HFFc6 (cell line): ENCODE measurements at places on chromosomes 2 and 18. TPM values are rescaled to one million over a fixed set of nuclear protein-coding genes. Genes with fewer than 3 reads are reported as not detected.
A peak's percentile ranks its signal among the peaks of the same experiment; 100 is the strongest.

TBR1 gene
- 0.02 TPM in 1 of 3 replicates, not detected in the others for total RNA-seq

C2orf66 gene
- total RNA-seq, result 0.09 TPM in 1 of 3 replicates, not detected in the others

TFCP2L1 gene
- total RNA-seq, result not detected in 3 replicates

THSD7B gene
- total RNA-seq, result 0.03 to 0.25 TPM in 2 of 3 replicates, not detected in the other

LRATD1 gene
- total RNA-seq, result 0.06 TPM in 1 of 3 replicates, not detected in the others

- peak; percentile 96 for DNase-seq
Measured at GRCh38 chr18:12287684-12288402, 20.2 kb upstream of the TUBB6 start.

GRCh38 chr18:25786758-25787157, 303.7 kb downstream of the SS18 start:
- peak; percentile 85 for DNase-seq

DNA sequence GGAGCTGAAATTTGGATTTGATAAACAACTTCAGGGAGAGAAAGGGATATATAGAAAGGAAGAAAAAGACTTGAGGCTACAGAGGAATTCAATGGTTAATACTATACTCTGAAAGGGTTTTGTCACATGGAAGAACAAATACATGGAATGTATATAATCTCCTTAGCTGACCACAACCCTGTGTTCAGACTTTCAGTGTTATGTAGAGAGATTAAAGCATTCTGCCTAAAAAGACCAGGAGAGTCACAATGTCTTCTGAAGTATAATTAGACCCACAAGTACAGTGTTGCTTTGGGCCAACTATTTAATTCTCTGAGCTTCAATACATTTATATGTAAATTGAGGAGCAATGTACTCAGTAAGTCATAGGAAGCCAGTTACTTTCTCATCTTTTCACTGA, 123.8 kb upstream of the FSHR start:
- no peak for DNase-seq

DNA sequence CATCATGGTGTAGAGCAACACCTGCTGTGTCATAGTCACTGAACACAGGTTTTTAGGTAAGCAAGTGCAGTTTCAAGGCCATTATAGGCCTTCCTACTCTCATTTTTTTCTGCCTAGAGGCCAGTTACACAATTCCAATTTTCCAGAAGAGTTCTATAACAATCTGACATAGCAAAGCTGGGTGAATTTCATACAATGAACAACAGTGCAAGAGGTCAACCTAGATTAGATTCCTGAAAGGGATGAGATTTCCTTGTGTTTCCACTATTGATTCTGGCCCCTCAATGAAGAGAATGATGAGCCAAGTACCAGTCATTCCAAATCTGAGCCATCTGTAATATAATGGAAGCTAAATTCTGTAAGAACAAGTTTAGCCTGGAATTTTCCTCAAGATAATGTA, 15.3 kb upstream of the CD28 start:
- no peak for DNase-seq

DNA sequence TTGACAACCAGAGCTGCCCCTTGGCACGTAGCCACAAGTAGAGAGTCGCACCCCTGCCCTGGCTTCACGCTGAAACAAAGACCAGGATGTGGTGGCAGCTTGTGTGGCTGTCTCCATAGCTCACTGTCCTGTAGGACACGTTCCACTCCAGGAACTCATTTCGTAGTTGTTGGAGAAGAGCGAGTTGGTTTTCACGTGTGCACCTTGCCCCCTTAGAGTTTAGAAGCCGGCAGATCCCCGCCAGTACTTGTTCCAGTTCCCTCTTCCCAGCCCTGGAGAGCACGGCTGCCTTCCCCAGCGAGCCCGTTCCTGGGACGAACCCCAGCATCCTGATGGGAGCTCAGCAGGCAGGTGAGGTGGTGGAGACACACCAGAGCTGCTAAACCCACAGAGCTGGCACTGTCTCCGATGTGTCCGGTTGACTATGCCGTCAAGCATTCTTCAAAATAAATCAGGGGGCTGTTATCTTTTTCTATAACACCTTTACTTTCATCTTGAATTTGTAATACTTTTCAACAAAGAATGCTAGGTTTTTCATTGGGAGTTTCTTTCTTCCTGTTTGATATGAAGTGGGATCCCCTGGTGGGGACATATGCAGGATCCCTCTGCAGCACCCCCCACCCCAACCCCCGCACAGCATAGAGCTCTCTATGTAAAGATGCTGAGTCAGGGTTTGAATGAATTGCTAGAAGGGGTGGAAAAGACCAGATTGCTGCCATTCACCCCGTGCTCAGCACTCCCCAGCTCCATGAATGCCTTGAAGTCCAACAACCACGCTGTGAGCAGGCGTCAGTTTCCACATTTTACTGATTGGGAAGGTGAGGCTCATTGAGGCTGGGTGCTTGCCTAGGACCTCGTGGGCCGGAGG, 44.5 kb downstream of the GREB1 start:
- no peak for DNase-seq

- DNase-seq, result no peak
Measured at GRCh38 chr18:70058916-70059315, 111.2 kb upstream of the CD226 start.

- DNase-seq, result no peak
Measured at GRCh38 chr2:225472161-225472560, 72.7 kb downstream of the NYAP2 start.

DNA sequence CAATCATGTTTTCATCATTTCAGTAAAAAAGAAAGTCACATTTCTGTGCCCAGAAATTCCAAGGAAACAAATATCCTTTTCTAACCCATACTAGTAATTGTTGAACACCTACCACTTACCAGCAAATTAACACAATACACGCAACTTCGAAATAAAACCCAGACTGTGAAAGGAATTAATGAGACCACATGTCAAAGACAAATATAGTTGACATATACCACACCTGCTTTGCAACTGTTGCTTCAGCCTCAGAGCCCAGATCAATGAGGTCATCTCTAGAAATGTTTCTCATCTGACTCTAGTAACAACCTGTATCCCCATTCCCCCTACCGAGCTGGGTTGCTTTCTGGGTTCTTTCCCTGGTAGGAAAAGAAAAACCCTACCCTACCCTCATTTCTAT, 52.6 kb downstream of the TRIP12 start:
- DNase-seq, result no peak

GRCh38 chr2:101983486-101983885, 8.3 kb upstream of the IL1R2 start:
- DNase-seq, result peak; percentile 41

DNA sequence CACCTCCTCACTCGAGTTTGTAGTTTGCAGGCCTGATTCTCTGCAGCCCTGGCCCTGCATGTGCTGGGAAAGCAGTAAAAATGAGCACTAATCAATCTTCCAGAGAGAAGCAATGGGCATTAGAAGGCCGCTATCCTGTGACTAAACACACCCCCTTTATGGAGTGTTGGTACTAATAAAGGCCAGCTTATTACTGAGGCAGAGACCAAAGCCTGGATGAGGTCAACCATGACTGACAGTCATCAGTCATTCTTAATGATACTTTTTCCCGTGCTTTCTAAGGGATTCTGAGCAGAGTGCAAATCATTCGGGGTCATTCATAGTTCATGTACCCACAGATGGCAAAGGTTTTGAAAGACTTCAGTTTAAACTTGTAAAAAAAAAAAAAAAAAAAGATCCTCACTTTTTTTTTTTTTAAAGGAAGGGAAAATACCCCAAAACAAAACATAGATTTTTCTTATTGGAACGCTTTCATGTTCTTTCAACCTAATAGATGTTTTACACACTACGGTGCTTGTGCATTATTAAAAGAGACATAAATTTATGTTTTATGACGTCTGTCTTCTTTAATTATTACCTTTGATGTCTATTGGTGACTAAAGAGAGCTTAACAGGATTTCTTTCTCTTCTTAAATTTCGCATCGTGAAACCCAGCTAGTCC, 13.2 kb downstream of the TSHZ1 start:
- DNase-seq, result no peak
